ENCODE measurements at places on chromosomes 12 and 14. TPM values are rescaled to one million over a fixed set of nuclear protein-coding genes. Genes with fewer than 3 reads are reported as not detected.

The APEX1 gene
- 322 TPM for total RNA-seq

- H3K27ac ChIP-seq = no peak overlapping the region
- no peak overlapping the region for H3K4me3 ChIP-seq
These were observed 3.2 kb upstream of the HOXC11 start for GRCh38 chr12:53969588-53970259.

- H3K36me3 ChIP-seq = no peaks in the 10 kb centered on the region
- H3K4me1 ChIP-seq = peaks cover 4% of the 10 kb centered on the region
- no peak overlapping the region for H3K27ac ChIP-seq
- DNase-seq = no peak
These were observed 4.1 kb downstream of the NINJ2 start for GRCh38 chr12:659090-659683.

DNA sequence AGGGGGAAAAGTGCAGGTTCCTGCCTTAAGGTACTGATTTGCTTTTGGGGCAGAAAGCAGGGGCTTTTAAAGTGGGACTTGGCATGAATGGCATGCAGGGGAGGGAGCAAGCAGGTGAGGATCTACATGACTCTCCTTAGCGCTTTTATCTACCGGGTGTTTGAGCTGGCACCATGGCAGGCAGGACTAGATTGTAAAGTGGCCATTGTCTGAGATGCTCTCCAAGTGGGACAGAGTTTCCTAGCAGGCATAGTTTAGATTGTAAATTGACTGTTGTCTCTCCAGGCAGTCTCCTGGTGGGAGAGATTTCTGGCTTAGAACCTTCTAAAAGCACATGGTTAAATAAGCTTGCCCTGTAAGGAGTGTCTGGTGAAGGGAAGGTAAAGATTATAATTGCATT lies 5.3 kb upstream of the DICER1 start:
- no peaks in the 10 kb centered on the region for H3K27me3 ChIP-seq
- peaks cover 26% of the 10 kb centered on the region for H3K4me1 ChIP-seq
- no peak for DNase-seq
- H3K4me3 ChIP-seq = no peak overlapping the region

DNA sequence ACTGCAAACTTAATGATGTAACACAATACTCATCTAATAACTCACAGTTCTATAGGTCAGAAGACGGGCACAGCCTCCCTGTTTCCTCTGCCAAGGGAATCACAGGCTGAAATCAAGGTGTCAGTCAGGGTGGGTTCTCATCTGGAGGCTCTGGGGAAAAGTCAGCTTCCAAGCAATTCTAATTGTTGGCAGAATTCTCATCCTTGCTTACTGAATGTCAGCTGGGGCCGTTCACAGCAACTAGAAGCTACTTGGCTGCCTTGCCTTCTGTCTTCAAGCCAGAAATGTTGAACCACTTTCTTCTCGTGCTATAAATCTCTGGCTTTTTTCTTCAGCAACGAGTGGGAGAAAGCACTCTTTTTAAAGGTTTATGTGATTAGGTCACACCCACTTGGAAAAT lies 80.1 kb upstream of the PDZRN4 start:
- no peak overlapping the region for H3K27ac ChIP-seq
- H3K4me1 ChIP-seq = no peaks in the 10 kb centered on the region
- no peak for DNase-seq
- H3K27me3 ChIP-seq = no peaks in the 10 kb centered on the region

DNA sequence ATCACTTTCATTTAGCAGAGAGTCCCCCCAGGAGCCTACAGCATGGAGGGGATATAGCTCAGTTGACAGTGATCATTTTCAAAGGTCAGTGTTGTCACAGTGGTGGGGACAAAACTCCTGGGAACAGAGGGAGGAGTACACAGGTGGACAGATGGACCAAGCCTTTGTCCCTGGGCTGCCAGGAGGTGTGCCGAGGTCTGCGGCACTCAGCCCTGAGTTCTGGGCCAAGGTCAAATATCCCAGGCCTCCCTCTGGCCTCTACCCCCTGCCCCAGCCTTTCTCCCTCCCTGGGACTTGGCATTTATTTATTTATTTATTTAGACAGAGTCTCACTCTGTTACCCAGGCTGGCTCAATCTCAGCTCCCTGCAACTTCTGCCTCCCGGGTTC lies 24.8 kb downstream of the CALM1 start:
- H3K4me3 ChIP-seq = no peak overlapping the region
- H3K36me3 ChIP-seq = no peaks in the 10 kb centered on the region
- H3K4me1 ChIP-seq = no peaks in the 10 kb centered on the region
- H3K27ac ChIP-seq = no peak overlapping the region

The DNAI7 gene
- 3.1 TPM for total RNA-seq

DNA sequence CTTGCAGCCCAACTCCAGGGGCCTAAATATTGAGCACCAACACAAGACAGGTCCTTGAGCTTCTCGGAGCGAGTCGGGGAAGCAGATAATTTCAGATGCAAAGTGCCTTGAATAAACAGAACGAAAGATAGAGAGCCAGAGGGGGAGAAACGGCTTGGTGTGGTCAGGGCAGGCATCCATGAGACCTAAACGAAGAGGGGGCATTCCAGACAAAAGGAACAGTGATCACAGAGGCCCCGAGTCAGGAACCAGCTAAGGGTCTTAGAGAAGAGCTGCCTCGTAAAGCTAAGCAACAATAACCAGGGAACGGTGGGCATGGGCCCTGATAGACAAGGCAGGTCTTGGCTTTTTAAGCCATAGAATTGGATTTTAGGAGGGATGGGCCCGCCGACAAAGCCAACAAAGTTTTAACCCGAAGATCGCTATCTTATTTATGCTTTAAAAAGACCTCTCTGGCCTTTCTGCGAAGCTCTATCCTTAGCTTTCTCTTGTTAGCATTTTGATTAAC lies 421 bp upstream of the ACADS start:
- H3K36me3 ChIP-seq = peaks cover 34% of the 10 kb centered on the region
- no peak overlapping the region for H3K27ac ChIP-seq
- peaks cover 4% of the 10 kb centered on the region for H3K27me3 ChIP-seq
- peak overlapping the region; percentile 84 for H3K4me3 ChIP-seq
- DNase-seq = no peak

DNA sequence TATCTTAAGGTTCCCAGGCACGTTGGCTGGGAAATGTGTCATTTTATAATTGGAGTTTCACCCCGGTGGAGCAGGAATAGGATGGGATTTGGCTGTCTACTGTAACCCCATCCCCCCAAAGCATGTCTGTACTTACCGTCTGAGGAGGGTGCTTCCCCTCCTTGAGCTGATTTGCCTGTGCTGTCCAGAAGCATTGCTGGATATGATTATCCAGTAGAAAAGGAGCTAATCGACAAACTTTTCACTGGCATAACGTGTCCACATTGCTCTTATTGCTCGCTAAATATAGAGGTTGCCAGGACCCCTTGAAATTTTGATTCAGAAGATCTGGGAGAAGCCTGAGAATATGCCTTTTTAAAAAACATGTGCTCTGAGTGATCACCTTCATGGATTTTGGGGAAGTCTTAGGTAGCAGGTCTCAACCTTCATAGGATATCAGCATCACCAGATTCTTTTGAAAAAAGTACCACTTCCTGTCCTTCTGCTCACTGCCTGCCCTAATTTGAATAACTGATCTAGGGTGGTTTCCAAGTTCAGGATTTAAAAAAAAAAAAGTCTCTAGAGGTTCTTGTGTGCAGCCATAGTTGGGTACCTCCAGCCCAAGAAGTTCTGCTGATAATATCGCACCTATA lies 80.4 kb upstream of the KCNA1 start:
- peaks cover 5% of the 10 kb centered on the region for H3K36me3 ChIP-seq
- no peak overlapping the region for H3K27ac ChIP-seq
- DNase-seq = no peak
- no peaks in the 10 kb centered on the region for H3K4me1 ChIP-seq
- peaks cover 23% of the 10 kb centered on the region for H3K27me3 ChIP-seq

GRCh38 chr12:27424631-27425230 lies 21.8 kb upstream of the SMCO2 start:
- no peak overlapping the region for H3K4me3 ChIP-seq
- H3K4me1 ChIP-seq = no peaks in the 10 kb centered on the region
- peaks cover 11% of the 10 kb centered on the region for H3K36me3 ChIP-seq
- H3K27ac ChIP-seq = no peak overlapping the region

The KRT71 gene
- not detected for total RNA-seq

DNA sequence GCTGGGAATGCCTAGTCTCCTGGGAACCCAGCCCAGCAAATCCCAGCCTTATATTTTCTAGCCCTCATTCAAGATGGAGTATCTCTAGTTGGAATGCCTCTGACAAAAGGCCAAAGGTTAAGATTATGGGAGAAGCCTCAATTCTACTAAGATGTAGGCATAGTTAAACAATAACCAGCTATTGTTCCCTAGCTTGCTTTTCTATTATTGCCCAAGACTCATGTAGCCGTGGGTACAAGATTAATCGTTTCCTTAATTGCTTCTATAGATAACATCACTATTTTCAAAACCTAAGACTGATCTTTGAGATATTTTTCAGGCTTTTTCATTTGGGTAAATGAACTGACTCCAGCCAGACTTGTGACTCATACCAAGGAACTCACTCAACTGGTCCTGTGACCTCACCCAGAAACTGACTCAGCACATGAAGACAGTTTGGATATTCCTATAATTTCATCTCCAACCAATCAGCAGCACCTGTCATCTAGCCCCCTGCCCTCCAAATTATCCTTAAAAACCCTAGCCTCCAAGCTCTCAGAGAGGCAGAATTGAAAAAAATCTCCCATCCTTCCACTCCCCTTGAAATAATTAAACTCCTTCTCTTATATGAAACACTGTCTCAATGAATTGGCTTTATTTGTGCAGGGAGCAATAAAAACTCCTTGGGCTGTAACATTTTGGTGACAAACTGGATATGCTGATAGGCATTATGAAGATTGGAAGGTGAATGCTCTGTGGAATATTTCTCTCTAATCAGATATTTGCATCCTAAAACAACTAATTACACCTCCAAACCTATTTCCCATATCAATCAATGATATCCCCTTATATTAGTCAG lies 589.0 kb downstream of the C12orf50 start:
- DNase-seq = no peak
- peak overlapping the region; percentile 78 for H3K27ac ChIP-seq
- peaks cover 34% of the 10 kb centered on the region for H3K4me1 ChIP-seq
- peak overlapping the region; percentile 3 for H3K4me3 ChIP-seq

- H3K36me3 ChIP-seq = peaks cover 6% of the 10 kb centered on the region
- H3K27me3 ChIP-seq = no peaks in the 10 kb centered on the region
- H3K27ac ChIP-seq = no peak overlapping the region
- H3K4me1 ChIP-seq = peaks cover 3% of the 10 kb centered on the region
- no peak for DNase-seq
These were observed 16.5 kb downstream of the TTC8 start for GRCh38 chr14:88840926-88841325.

DNA sequence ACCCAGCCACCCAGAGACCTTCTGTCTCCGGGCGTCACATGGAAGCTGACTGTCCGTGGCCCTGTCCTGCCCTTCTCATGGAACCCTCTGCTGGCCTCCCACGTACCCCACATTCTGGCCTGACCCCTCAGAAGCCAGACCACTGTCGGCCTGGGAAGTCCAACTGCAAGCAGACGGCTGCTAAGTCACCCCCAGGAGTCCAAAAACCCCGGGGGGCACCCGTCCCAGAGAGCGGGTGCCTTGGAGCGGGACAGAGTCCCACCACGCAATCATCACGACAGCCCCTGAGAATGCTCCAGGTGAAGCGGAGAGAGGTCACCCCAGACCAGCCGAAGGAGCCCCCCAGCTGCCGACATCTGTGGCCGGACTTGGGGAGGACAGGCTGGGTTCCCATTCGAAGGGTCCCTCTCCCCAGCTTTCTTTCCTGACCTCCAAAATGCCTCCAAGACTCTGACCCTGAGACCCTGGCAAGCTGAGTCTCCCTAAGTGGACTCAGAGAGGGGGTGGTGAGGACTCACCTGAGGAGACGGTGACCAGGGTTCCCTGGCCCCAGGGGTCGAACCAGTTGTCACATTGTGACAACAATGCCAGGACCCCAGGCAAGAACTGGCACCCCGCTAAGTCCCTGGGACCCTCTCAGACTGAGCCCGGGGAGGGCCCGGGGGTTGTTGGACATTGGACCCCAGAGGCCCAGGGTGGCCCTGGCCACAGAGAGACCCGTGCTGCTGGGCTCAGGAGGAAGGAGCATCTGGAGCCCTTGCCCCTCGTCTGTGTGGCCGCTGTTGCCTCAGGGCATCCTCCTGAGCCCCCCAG lies 337.1 kb downstream of the TMEM121 start:
- no peaks in the 10 kb centered on the region for H3K27me3 ChIP-seq
- H3K4me1 ChIP-seq = no peaks in the 10 kb centered on the region
- no peaks in the 10 kb centered on the region for H3K36me3 ChIP-seq

The KRT6A gene
- total RNA-seq = not detected

GRCh38 chr14:96410119-96410518 lies 18.2 kb downstream of the AK7 start:
- no peak overlapping the region for H3K27ac ChIP-seq
- no peak for DNase-seq
- H3K36me3 ChIP-seq = no peaks in the 10 kb centered on the region

DNA sequence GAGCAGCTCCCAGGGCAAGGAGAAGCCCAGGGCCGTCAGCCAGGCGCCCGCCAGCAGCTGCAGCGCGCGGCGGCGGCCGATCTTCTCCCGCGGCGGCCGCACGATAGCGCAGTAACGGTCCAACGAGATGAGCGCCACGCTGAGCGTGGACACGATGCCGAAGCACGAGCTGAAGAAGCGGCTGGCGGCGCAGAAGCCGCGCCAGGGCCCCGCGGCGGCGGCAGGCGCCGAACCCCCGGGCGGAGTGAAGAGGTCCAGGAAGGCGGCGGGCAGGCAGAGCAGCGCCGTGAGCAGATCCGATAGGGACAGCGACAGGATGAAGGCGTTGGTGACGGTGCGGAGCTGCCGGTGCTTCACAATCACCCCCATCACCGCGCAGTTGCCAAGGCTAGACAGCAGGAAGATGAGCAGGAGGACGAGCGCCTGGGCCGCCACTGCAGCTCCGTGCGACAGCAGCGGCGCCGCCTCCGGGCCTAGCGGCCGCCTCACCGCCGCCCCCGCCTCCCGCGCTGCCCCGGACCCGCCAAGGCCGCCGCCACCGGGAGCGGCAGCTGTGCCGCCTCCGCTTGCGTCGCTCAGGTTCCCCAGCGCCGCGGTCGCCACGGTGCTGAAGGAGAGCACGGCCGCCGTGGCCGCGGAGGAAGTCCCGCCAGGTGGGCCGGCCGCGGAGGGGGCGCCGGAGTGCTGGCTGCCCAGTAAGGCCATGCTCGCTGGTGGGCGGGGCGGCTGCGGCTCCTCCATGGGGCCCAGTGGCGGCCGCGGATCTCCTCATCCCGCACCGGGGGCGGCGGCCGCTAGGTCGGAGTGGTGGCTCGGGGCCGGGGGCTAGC lies 479 bp downstream of the GPR135 start:
- H3K27ac ChIP-seq = no peak overlapping the region
- H3K4me3 ChIP-seq = peak overlapping the region; percentile 78
- H3K36me3 ChIP-seq = peaks cover 10% of the 10 kb centered on the region
- peaks cover 22% of the 10 kb centered on the region for H3K27me3 ChIP-seq
- peaks cover 4% of the 10 kb centered on the region for H3K4me1 ChIP-seq

DNA sequence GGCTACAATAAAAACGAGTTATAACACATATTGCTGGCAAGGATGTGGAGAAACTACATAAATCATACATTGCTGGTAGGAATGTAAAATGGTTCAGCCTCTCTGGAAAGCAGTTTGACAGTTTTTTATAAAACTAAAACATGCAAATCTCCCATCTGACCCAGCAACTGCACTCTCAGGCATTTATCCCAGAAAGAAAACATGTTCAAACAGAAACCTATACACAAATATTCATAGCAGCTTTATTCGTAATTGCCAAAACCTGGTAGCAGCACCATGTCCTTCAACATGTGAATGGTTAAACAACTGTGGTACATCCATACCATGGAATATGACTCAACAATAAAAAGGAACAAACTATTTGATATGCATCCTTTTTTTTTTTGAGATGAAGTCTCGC lies 10.1 kb upstream of the TMCC3 start:
- no peak for DNase-seq
- H3K27ac ChIP-seq = no peak overlapping the region
- H3K4me3 ChIP-seq = no peak overlapping the region
- no peaks in the 10 kb centered on the region for H3K4me1 ChIP-seq
- H3K36me3 ChIP-seq = no peaks in the 10 kb centered on the region
